ENCODE measurements at places on chromosomes 3 and 15. TPM values are rescaled to one million over a fixed set of nuclear protein-coding genes. Genes with fewer than 3 reads are reported as not detected.

Gene CPNE9
- 4.0 TPM for polyA plus RNA-seq

Gene ARPC4
- polyA plus RNA-seq: 75.8 TPM

Gene IGF2BP2
- 8.4 TPM for polyA plus RNA-seq

Gene SPTBN5
- polyA plus RNA-seq: 2.8 TPM

Gene ZNF860
- 0.16 TPM for polyA plus RNA-seq

Gene GOLGA8B
- polyA plus RNA-seq: 22.8 TPM

Gene KBTBD12
- polyA plus RNA-seq: 0.55 TPM

Gene IQCF2
- not detected for polyA plus RNA-seq

Gene ZNF620
- polyA plus RNA-seq: 2.5 TPM

Gene PLCL2
- 4.5 TPM for polyA plus RNA-seq

Gene PLSCR5
- polyA plus RNA-seq: not detected

DNA sequence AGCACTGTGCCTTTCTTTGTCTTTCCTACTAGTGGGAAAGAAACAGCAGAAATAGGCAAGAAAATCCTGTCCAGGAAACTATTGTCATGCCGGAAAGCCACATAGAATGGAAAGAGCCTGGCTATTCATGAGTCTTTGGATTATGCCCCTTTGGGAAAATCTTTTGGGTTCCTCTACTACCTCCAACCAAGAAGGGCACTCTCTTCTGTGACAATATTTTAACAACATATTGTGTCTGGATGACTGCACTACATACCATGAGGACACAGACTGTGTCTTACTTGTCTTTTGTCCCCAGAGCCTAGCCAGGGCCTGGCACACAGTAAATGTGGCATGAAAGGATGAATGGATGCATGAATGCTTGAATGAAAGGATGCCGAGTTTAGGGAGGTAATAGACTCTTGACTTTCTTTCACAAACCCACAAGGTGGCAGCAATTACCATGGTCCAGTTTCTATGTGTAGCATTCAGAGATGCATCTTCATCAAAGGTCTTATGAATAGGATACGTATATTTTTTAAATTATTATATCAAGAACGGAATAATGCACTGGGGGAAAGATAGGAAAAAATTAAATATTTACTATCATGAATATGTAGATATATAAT, 30.3 kb downstream of the ARL14 start:
- DNase-seq: peak; percentile 53
- no peaks in the 10 kb centered on the region for H3K27me3 ChIP-seq
- no peak overlapping the region for H3K4me3 ChIP-seq

- no peaks in the 10 kb centered on the region for H3K27me3 ChIP-seq
- peaks cover 24% of the 10 kb centered on the region for H3K36me3 ChIP-seq
- peak overlapping the region; percentile 56 for H3K4me3 ChIP-seq
- DNase-seq: no peak
- H3K27ac ChIP-seq: peak overlapping the region; percentile 87
These were observed 494 bp upstream of the NISCH start for GRCh38 chr3:52454938-52455282.

DNA sequence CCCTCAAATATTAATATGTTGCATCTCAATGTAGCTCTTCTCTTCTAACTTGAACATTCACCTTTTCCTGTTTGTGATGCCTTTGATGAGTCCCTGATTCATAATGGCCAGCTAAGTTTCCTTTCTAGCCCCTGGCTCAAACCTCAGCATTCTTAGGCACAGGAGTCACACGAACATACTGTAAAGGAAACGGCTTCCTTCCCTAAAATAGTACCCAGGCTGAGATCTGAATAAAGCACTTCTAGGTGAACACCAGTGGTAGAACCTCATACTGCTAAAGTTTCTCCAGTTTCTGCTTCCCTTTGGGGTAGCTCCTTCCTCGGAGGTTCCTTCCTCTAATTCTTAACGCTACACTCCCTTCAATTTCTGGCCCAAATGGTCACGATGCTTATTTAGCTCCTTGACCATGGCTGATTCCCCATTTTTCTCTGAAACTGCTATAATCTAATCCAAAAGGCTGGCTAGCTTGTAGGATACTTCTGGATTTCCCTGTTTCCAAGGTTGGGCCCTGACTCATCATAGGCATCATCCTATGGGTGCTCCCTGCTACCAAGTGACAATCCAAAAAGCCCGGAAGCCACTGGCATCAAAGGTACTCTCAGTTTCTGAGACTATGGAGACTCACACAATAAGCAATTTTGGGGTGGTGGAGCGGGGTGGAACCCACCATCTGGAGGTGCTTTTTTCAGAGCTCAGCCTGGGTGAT, 2.4 kb downstream of the ANAPC13 start:
- no peak overlapping the region for H3K4me3 ChIP-seq
- no peak overlapping the region for H3K27ac ChIP-seq
- DNase-seq: no peak
- H3K4me1 ChIP-seq: peaks cover 38% of the 10 kb centered on the region

DNA sequence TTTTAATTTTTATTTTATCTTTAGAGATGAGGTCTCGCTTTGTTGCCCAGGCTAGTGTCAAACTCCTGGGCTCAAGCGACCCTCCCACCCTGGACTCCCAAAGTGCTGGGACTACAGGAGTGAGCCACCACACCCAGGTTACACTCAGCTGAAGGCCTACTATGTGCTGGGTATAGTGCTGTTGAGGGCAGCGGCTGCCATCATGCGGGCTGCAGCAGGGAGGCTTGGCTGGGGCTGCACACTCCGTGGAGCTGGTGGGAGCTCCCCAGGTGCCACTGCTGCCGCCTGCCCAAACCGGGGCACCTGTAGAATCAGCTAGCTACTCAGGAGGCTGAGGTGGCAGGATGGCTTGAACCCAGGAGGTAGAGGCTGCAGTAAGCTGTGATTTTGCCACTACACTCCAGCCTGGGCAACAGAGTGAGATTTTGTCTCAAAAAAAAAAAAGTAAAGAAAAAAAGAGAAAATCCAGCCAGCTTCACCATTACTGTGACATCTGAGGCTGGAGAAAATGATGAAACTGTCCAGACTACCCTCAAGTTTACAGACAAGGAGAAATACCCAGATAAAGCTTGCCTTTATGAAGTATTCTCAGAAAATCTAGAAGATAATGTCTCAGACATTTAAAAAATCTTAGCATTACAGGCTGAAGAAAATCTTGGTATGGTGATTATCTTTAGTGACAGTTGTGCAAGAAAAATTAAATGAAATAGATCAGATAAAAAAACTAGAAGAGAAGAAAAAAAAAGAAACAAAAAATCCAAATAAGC, 42.1 kb downstream of the CRABP1 start:
- no peaks in the 10 kb centered on the region for H3K36me3 ChIP-seq
- H3K27me3 ChIP-seq: peaks cover 13% of the 10 kb centered on the region
- no peak overlapping the region for H3K27ac ChIP-seq
- no peaks in the 10 kb centered on the region for H3K4me1 ChIP-seq
- DNase-seq: no peak
- H3K4me3 ChIP-seq: no peak overlapping the region

GRCh38 chr3:173513123-173513522, 115.6 kb downstream of the NLGN1 start:
- H3K4me1 ChIP-seq: no peaks in the 10 kb centered on the region
- H3K4me3 ChIP-seq: no peak overlapping the region
- DNase-seq: no peak
- no peak overlapping the region for H3K27ac ChIP-seq

DNA sequence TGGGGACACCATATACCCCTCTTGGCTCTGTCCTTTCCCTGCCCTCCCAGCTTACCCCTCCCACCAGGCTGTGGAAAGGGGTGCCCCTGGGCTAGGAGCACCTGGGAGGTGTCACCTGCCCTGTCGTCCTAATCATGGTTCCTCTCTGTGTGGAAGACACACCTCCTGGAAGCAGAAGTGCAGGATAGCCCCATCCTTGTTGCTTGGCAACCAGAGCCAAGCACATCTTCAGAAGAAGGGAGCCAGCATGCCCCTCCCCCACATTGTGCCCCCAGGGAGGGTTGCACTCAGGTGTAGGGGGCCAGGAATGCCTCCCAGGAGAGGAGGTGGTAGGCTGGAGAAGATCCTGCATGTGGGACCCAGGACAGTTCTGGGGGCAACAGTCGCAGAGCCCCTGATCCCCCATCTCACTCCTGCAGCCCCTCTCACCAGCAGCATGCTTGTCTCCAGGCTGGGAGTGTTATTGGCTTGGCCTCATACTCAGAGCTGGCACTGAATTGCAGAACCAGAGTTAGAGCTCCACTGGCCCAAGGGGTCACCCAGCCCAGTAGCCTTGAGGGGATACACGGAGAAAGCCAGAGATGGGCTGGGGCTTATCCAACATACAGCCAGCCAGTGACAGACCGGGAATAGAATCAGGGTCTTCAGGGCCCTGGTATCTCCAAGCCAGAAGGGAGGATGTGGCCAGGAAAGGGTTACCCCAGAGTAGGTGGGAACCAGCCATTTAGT, 8.4 kb downstream of the RAB6B start:
- no peak for DNase-seq
- H3K27ac ChIP-seq: no peak overlapping the region
- H3K36me3 ChIP-seq: no peaks in the 10 kb centered on the region

DNA sequence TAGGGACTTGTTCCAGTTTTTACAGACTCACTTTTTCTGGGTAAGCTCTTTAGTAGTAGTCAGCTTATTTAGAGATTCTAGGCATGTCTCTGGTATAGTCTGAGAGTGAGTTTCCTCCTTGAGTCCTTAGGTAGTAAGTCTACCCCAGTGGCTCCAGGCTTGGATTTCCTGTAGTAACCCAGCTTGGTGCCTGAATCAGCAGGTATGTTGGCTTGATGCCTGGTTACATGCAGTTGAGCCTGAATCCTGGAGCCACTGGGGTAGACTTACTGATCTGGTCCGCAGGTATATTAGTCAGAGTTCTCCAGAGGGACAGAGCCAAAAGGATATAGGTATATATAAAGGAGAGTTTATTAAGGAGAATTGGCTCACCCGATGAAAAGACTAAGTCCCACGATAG, 85.8 kb upstream of the RBMS3 start:
- H3K4me3 ChIP-seq: no peak overlapping the region
- no peak overlapping the region for H3K27ac ChIP-seq
- H3K27me3 ChIP-seq: no peaks in the 10 kb centered on the region

GRCh38 chr3:121436641-121437040, 109.1 kb downstream of the POLQ start:
- no peak overlapping the region for H3K27ac ChIP-seq
- H3K4me3 ChIP-seq: no peak overlapping the region
- no peaks in the 10 kb centered on the region for H3K4me1 ChIP-seq

DNA sequence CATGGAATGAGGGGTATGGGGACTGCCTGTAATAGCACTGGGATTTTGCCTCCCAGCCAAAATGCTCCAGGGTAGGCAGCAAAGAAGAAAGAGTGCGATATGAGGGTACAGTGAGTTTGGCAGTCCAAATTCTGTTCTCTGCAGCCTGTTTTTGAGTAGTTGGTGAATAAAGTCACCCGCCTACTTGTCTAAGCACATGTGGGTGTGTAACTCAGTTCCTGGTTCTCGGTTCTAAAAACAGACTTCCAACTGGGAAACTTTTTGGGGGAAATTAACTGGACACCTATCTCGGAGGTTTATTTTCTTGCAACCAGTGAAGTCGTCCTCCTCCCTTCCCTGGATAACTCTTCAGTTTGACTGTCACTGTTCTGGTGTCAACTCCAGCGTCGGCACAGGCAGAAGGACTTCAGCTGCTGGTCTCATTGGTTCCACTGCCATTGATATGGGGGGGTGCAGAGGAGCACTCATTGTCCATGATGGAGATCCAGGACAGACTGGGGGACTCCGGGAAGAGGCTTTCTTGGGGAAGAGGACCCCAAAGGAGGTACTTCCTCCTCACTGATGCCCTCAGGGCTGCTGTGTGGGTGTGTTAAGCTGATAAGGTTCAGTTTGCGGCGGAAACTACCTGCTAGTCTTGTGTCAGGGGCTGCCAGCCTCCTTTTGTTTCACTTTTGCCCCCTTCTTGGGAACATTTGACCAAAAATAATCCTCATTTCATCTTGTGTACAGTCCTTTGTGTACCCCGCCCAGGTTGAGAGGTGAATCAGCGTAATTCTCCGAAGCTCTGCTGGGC, 13.2 kb downstream of the GHRL start:
- no peaks in the 10 kb centered on the region for H3K27me3 ChIP-seq
- no peaks in the 10 kb centered on the region for H3K4me1 ChIP-seq
- no peak for DNase-seq
- H3K36me3 ChIP-seq: no peaks in the 10 kb centered on the region
- no peak overlapping the region for H3K4me3 ChIP-seq
- no peak overlapping the region for H3K27ac ChIP-seq

GRCh38 chr3:170564664-170565063, 21.2 kb downstream of the SLC7A14 start:
- no peak overlapping the region for H3K4me3 ChIP-seq
- DNase-seq: no peak
- no peak overlapping the region for H3K27ac ChIP-seq
- no peaks in the 10 kb centered on the region for H3K36me3 ChIP-seq
- no peaks in the 10 kb centered on the region for H3K4me1 ChIP-seq

DNA sequence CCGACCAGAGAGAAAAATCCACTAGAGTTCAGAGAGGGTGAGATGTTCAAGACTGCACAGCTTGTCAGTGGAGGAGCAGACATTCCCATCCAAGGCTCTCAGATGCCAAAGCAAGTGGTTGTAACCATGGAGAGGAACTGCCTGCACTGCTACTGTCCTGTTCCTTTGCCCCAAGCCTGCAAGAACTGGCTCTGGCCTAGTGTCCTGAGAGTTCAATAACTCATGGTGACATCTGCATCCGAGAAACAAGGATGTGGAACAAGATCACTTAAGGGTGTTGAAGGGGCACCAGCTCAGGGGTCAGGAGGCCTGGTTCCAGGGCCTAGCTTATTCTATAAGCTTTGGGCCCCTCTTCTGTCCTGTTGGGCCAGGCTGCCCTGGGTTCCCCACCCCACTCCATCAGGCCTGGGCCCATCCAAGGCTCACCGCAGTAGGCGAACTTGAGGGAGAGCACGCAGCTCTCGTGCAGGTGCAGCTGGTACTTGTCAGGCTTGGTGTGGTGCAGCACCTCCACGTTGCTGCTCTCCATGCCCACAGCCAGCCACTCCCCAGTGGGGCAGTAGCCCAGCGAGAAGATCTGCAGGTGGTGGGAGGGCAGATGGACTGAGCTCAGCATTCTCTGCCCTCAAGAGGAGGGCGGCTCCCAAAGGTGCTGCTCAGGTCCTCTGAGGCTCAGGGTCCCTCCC, 45.6 kb downstream of the TLE3 start:
- H3K36me3 ChIP-seq: peaks cover 76% of the 10 kb centered on the region
- no peaks in the 10 kb centered on the region for H3K4me1 ChIP-seq
- no peak for DNase-seq
- H3K27ac ChIP-seq: no peak overlapping the region

DNA sequence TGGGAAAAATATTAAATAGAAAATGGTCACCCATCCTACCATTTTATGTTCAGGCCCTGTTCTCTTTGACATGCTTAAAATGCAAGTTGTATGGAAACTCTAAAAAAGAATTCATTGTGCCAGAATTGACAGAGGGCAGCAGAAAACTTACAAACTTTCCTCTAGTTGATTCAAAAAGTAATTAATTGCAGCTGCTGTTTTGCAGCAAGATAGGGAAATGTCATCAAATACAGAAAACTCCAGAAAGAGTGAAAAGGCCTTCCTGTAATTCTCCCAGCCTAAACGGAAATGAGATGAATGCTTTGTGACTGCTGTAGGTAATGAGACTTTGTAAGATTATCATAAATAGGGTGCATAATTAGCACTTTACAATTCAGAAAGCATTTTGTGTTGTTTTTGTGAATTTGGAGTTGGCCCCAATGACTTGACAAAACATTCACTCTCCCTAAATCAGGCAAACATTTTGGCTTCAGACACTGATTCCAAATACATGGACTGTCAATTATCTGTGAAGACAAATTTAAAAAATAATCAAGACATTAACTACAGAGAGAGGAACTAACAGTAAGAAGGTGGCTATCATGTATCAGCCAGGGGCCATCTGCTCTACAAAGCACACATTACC, 861.8 kb downstream of the SQOR start:
- H3K36me3 ChIP-seq: no peaks in the 10 kb centered on the region
- no peak overlapping the region for H3K27ac ChIP-seq
- H3K27me3 ChIP-seq: no peaks in the 10 kb centered on the region
- DNase-seq: no peak

All from adrenal gland (tissue), 19 donors.